Osteocyte (in vitro differentiated cells): ENCODE measurements at places on chromosomes 5 and 9.
A peak's percentile ranks its signal among the peaks of the same experiment; 100 is the strongest.

DNA sequence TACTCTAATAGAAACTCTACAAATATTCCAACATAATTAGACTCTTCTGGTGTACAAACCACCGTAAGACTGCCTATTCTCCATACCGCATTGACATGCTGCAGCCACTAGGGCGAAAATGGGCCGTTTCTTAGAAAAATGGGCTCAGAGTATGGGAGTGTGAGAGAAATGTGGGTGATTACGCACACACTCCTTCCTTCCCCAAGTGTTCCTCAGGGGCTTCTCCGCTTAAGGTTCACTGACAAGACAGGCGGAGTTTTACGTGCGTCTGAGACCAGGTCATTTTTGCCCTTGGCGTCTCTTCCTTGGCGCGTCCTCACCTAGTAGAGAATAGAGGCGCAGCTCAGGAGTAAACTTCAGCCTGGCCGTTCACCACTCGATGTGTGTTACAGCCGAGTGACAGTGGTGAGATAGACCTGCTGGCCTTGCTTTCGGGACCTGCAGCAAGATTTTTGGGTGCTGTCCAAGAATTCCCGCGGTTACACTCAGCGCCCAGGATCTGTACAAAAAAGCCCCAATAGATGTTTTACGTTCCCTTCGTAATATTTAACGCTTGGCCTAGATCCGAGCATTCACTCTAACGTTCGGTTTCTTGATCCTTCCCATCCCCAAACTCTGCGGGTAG lies 1.8 kb upstream of the NTRK2 start:
- no peak for DNase-seq

DNA sequence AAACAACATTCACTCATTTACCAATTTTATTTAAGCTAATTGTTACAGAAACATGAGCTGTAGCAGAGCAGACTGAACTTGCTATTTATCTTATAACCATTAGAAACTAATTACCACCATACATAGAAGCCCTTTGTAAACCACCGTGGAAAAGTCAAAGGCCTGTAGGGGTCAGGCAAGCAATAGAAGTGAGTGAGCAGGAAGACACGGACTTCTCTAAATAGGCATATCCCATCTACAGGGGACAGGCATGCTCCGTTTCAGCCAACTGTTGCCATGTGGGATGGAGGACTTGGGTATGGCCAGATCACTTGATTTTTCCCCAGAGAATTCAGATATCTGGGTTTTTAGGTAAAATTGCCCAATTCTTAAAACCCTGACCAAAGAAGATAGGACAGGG lies 44.8 kb downstream of the PRRC1 start:
- DNase-seq = no peak

- no peak for DNase-seq
Measured at GRCh38 chr9:4359016-4359415, 59.1 kb upstream of the GLIS3 start.

GRCh38 chr5:132266836-132267160 lies 9.3 kb downstream of the PDLIM4 start:
- DNase-seq = no peak

DNA sequence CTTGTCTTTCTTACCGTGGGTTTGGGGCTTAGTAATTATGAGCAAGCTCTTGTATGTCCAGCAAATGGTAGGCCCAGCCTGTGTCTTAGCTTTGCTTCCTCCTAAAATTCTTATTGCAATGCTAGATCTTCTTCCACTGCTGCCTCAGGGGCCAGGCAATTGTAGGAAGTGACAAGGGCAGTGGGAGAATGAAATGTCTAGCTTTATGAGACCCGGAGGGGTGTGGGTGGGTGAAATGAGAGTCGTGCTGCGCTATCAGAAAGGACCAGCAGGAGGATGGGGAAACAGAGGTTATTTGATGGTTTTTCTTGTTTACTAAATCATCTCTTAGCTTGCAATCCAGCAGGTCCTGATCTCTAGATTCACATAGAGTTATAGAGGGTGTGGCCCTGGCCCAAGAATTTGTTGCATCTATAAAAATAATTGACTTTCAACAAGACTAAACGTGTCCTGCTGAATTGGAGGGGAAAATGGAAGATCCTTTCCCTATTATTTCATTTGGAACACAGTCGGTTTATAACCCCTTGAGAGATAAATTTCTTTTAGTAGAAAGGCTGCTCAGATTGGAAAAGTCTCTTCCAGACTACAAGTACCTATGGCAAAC lies 43.7 kb downstream of the ZNF366 start:
- DNase-seq = no peak

- DNase-seq = no peak
Measured at GRCh38 chr9:72292256-72292682, 72.7 kb downstream of the ZFAND5 start.

DNA sequence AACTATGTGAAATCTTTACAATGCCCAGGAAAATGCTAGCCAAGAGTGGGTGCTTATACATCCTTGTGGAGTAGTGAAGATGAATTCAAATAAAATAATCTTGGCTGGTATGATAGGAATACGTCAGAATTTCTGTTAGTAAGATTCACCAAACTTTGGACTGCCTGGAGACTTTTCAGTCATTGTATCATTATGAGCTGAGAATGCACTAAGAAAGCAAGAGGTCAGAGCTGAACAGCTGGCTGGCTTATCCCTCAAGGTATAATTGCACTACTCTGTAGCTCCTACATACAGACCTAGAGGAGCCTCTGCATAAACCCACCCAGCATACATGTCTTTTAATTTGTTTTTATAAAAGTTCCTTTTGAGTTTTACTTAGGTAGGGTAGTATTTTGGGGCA lies 568.5 kb upstream of the RIOK2 start:
- no peak for DNase-seq

DNA sequence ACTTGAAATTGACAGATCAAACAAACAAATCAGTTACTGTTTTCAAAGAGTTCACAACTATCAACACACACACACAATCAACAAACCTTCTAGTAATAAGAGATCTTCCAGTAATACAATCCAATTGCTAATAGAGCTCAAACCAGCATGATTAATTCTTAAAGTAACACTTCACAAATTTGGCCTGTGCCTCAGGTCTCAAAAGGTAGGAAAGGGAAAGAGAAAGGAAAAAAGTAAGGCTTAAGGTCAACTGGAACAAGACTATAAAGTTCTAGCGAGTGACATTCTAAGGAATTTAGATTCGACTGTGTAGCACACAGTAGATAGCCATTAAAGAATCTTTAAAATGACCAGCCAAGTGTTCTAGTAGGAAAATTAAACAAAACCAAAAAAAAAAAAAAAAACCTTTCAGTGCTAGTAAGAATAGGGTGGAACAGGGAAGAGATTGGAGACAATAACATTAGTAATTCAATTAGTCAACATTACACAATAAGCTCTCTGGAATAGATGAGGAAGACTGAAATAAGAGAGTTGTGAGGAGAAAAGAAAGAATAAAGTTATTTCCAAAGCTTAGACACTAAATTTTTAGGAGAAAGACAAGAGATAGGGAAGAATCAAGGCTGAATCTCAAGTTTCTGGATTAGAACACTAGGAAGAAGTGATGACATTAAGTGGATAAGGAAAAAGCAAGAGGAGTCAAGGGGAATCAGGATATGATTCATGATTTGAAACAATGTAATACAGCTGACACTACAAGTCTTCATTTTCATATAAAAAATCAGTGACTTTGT lies 86.1 kb downstream of the FBXL17 start:
- DNase-seq = no peak

- no peak for DNase-seq
Measured at GRCh38 chr9:84271921-84272556, 68.5 kb downstream of the SLC28A3 start.

- DNase-seq = no peak
Measured at GRCh38 chr9:68455451-68455850, 85.2 kb downstream of the TMEM252 start.

- DNase-seq = no peak
Measured at GRCh38 chr9:118596374-118597015, 772.7 kb downstream of the BRINP1 start.

- no peak for DNase-seq
Measured at GRCh38 chr9:36991516-36992134, 42.4 kb downstream of the PAX5 start.

GRCh38 chr9:88696501-88696900 lies 161.5 kb downstream of the NXNL2 start:
- DNase-seq = peak; percentile 77

DNA sequence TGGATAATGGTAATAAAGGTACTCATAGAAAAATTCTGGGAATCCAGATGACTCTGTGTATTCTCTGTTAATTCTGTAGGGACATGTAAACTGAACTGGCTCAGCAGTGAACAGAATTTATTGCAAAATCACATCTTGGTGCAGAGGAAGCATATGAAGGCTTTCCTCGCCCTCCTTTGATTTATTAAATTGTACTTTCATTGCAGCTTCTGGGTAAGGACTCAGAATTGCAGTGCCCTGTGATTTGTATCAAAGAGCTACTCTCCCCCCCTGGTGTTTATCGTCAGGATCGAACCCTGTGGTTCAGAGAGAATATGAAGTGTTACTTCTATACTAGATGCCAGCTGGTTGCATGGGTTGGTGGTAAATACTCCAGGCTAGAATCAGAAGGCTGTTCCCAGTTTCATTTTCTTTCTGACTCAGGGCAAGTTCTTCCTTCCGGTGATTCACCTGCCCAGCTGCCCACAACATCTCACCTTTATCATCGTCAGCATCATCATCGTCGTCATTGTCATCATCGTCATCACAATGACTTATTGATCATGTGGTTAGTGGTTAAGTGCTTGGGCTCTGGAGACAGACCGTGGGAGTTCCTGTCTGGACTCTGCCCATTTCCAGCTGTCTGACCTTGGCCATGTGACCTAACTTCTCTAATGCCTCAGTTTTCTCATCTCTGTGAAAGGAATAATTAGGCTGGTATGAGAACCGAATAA lies 238.8 kb downstream of the ARHGAP26 start:
- DNase-seq = no peak

- no peak for DNase-seq
Measured at GRCh38 chr5:84290161-84290560, 94.5 kb downstream of the EDIL3 start.

DNA sequence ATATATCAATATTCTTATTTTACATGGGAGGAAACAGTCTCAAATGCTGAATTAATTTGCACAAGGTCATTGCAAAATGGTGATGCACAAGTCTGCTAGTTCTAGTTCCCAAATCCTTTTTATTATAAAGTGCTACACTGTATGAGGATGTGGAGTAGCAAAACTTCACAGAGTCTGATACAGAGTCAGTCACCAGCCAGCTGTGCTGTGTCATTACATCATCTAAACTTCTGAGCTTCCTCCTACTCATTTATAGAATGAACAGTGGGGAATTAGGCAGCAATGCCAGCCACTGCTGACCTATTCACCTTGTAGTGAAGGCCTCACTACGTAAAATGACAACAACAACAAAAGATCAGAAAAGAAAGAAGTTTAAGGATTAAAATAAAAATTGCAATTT lies 357.8 kb downstream of the TMEM167A start:
- no peak for DNase-seq

- no peak for DNase-seq
Measured at GRCh38 chr9:112872019-112872418, 18.7 kb downstream of the SLC46A2 start.

GRCh38 chr9:65420771-65421170 lies 135.8 kb upstream of the FOXD4L5 start:
- DNase-seq = no peak

DNA sequence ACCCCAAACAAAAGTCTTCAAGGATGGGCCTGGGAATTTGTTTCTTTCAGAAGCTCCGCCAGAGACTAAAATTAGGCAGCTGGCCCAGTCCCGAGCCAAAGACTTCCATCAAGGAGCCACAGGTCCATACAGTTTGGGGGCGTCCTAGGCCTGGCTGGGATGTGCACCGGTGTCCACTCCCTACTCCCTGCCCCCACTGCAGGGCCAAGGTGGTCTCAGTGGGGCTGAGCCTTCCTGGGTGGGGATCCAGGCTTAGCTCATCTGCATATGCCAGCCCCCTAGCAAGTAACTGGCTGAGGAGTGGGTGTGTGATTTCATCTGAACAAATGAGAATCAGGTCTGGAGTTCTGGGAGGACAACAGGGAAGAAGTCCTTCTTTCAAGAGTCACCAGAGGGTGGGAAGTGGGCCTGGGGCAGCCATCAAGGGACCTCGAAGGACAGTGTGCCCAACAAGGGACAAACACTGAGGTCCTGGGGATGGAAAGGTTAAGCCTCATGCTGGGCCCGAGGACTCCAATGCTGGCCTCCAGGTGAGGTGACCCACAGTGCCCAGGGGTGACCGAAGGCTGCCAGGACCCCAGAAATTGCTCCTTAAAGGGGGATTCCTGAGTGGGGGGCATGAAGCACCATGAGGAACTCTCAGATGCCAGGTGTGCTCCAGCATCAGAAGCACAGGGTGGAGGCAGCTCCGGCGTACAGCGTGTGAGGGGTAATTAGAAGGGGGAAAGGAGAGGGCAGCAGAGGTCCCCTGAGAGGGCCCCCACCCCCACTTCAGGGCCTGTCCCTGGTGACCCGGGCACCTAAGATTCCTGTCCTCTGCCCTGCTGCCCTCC lies 91.3 kb downstream of the ZNF354C start:
- no peak for DNase-seq

GRCh38 chr5:98787131-98787719 lies 13.8 kb downstream of the RGMB start:
- DNase-seq = no peak

DNA sequence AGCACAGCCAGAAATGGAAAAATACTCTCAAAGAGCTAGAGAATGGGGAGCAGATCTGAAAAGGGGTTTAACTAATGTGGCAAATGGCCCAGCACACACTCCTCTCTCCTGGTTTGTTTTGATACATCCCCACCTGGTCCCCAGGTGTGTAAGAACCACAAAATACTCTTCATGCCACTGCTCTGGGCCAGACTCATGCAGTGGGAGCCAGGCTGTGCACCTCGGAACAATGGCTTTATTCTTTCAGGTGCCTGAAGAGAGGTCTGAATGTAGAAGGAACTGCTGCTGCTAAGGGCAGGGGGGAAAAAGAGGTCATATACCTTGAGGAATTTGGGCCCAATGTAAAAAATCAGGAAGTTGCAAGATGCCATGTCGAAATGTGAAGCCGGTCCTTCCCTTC lies 123.9 kb upstream of the ADAMTSL1 start:
- no peak for DNase-seq

DNA sequence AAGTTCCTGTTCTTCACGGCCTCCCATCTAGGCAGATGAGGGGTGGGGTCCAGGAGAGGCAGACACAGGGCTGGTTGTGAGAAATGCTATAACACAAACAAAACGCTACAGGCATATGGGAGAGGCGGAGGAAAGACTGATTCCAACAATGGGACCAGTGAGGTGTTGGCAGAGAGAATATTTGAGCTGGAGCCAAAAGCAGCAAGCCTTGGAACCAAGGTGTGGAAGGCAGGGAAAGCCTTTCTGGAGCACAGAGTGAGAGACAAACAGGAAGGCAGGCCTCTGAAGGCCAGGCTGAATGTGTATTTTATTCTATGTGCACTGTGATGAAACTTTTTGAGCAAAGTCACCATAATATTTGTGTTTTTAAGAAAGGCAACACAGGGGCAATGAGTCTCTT lies 2.9 kb downstream of the ATPSCKMT start:
- peak; percentile 21 for DNase-seq

DNA sequence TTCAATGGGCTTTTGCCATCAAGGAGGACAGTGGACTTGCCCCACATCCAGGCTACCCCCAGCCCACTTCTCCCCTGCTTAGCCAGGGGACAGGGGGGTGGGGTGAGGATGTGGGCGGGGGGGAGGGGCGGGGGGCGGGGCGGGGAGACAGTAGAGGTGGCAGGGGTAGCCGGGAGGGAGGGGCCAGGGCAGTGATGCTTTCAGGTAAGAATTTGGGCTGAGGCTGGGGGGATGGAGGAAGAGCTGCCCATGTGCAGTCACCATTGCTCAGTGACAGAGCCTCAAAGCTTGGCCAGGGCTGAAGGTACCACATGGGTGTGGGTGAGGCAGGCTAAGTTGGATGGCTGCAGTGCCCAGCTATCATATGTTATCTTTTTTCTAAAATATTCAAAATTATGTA lies 40.7 kb upstream of the HNRNPA0 start:
- no peak for DNase-seq

- DNase-seq = no peak
Measured at GRCh38 chr5:33224285-33224961, 216.3 kb upstream of the TARS1 start.
